Temporal lobe (tissue), 4 donors: ENCODE measurements at places on chromosomes 1 and 21. TPM values are rescaled to one million over a fixed set of nuclear protein-coding genes. Genes with fewer than 3 reads are reported as not detected.

Gene KRTAP7-1
- not detected for total RNA-seq

Gene OR2M3
- total RNA-seq = under 0.01 TPM

Gene SAMD13
- total RNA-seq = 1.7 TPM

Gene AJAP1
- 21.9 TPM for total RNA-seq

Gene GNAT2
- not detected for total RNA-seq

Gene TMEM51
- total RNA-seq = 0.98 TPM

Gene BEND5
- total RNA-seq = 12.0 TPM

Gene MARK1
- 55.8 TPM for total RNA-seq

Gene WLS
- 35.9 TPM for total RNA-seq

Gene NBPF4
- total RNA-seq = not detected

Gene KIAA1614
- 3.0 TPM for total RNA-seq

Gene REN
- not detected for total RNA-seq

Gene LAMC2
- total RNA-seq = 0.74 TPM

Gene CACNA1S
- total RNA-seq = under 0.01 TPM

Gene LCE2A
- not detected for total RNA-seq

Gene MMEL1
- 7.6 TPM for total RNA-seq

Gene BROX
- 37.6 TPM for total RNA-seq

Gene HES2
- not detected for total RNA-seq

Gene AGO3
- total RNA-seq = 18.9 TPM

Gene ATP13A2
- total RNA-seq = 78.9 TPM

Gene TNFSF4
- 0.74 TPM for total RNA-seq

Gene PTGER3
- total RNA-seq = 1.2 TPM

Gene CENPF
- 14.8 TPM for total RNA-seq

Gene ZNF593
- total RNA-seq = 5.4 TPM

Gene TDRD10
- total RNA-seq = 0.49 TPM

Gene FAM151A
- total RNA-seq = not detected

Gene EXOC8
- total RNA-seq = 28.8 TPM

Gene ZNF496
- total RNA-seq = 18.7 TPM

Gene ASPM
- 6.1 TPM for total RNA-seq

Gene AMY2A
- total RNA-seq = 0.25 TPM
